A172 (cell line): ENCODE measurements at places on chromosomes 6 and 20. TPM values are rescaled to one million over a fixed set of nuclear protein-coding genes. Genes with fewer than 3 reads are reported as not detected.

RIPOR2 gene
- total RNA-seq = 0.53 TPM in 1 of 2 replicates, not detected in the other

MYH7B gene
- not detected in 2 replicates for total RNA-seq

DNA sequence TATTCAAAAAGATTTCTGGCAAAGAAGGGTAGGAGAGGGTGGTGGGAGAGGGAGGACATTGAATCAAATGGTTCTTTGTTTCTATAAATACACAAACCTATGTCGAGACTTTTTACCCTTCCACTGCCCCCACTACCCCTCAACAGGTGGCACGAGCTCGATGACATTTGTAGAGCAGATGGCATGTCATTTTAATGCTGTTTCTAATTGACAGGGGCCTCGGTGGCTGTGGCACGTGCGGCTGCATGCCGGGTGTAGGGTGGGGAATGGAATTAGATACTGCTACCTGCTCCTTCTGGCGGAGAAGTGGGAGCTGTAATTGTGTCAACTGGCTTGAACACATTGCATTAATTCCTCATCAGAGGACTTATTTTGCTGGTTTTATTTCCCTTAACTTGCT is 29.1 kb upstream of the SASH1 start:
- DNase-seq = no peak

DNA sequence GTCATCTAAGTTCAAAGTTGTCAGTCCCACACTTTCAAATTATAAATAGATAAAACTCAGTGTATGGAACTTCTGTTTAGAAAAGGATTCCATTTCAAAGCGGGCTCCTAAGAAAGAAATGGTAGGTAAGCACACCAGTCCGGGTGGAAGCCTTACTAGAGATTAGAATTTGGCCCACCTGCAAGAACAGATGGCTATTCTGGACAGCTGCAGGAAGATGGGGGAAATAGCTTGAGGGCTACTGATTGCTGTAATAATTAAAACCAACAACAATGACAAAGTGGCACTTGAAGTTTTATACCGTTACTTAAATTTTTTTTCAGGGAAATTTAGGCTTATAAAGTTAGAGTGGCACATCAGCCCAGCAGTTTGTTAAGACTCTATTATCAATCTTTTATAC is 83.3 kb downstream of the HIVEP2 start:
- no peak for DNase-seq
